Right ventricle myocardium inferior (tissue), 1 donor: ENCODE measurements at places on chromosomes 3 and 15. TPM values are rescaled to one million over a fixed set of nuclear protein-coding genes. Genes with fewer than 3 reads are reported as not detected.

GCHFR gene
- total RNA-seq: 8.1 TPM

CATSPER2 gene
- 0.54 TPM for total RNA-seq

DNA sequence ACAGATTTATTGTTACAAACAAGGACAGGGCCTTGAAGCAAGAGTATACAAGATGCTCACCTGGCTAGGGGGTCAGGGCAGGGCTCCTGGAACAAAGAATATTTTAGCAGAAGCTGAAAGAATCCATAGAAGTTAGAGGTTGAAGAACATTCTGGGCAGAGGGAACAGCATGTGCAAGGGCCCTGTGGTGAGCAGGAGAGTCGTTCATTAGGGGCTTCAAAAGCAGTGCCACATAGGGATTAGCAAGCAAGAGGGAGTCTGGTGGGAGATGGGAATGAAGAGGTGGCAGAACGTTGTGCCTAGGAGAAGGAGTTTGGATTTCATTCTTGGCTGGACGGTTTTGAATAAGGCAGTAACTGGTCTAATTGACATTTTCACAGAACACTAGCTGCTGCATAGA, 22.9 kb downstream of the DNAJB8 start:
- no peak for DNase-seq

DNA sequence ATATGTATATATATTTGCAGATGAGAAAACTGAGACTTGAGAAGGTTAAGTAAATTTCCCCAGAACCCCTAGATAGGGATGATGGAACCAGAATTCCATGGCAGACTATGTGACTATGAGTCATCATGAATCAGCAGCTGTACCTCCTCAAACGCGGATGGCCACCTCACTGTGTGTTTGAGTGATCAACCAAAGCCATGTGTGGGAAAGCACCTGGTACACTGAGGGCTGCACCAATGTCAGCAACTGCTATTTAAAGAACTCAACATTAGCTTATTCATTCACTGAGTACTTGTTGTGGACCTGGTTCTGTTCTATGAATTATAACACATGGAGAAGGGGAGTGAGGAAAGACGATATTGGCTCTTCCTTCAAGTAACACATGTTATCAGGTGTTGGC, 377.0 kb downstream of the GAP43 start:
- peak; percentile 25 for DNase-seq

DNA sequence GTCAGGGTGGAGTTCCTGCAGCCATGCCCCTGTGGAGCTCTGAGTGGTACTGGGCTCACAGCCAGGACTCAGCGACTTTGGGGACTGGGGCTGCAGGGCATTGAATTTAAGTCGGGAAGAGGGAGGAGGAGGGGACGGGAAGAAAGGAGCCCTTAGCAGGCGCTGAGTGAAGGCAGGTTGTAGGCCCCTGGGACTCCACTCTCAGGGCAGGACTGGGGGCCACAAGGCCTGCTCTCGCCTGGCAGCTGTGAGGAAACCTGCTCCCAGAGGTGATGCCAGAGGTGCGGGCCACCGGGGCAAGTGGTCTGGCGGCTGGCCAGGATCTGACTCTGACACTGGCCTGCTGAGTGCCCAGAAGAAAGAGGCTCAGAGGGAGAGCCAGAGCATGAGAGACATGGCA, 73.5 kb downstream of the EPHB3 start:
- DNase-seq: no peak
